ENCODE measurements at places on chromosomes 5 and 9. TPM values are rescaled to one million over a fixed set of nuclear protein-coding genes. Genes with fewer than 3 reads are reported as not detected.

Gene CRHBP
- polyA plus RNA-seq = 0.45 TPM

Gene RNF208
- polyA plus RNA-seq = 4.2 TPM

- DNase-seq = no peak
Measured at GRCh38 chr5:58716713-58717112, 133.8 kb downstream of the RAB3C start.

- peak; percentile 74 for DNase-seq
Measured at GRCh38 chr9:35748858-35749514, at the start of the genes GBA2 and RGP1. Gene GBA2, minus strand, starts transcription at chr9:35749228. Its CDS starts 524 bp downstream, at chr9:35748704. Gene RGP1, plus strand, starts transcription at chr9:35749287. Its CDS starts 469 bp downstream, at chr9:35749756.

GRCh38 chr9:106082621-106083020 is 388.3 kb downstream of the TMEM38B start:
- no peak for DNase-seq

DNA sequence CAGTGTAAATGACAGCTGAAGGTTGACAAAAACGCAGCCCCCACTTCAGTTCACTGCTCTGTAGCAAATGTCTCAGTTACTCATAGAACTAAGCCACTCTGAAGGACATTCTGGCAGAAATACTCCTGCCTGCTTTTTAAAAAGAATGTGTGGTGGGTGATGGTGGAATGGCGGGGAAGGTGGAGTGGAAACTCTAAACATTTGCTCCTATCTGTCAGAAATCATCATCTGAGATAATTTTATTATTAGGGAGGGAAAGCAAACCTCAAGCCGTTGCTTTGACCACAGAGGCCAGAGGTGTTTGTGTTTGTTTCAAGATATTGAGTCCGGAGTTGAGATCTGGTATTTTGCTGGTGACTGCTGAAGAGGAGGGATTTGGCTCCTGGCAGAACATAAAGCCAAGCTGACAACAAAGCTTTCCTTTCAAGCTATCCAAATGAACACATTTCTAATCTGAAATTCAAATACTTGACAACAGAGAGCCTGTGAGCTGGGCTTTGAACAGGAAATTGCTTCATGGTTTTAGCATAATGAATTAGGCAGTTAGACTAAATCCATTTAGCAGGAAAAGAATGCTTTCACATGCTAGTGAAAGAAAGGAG is 362.7 kb downstream of the CSNK1G3 start:
- DNase-seq = no peak

DNA sequence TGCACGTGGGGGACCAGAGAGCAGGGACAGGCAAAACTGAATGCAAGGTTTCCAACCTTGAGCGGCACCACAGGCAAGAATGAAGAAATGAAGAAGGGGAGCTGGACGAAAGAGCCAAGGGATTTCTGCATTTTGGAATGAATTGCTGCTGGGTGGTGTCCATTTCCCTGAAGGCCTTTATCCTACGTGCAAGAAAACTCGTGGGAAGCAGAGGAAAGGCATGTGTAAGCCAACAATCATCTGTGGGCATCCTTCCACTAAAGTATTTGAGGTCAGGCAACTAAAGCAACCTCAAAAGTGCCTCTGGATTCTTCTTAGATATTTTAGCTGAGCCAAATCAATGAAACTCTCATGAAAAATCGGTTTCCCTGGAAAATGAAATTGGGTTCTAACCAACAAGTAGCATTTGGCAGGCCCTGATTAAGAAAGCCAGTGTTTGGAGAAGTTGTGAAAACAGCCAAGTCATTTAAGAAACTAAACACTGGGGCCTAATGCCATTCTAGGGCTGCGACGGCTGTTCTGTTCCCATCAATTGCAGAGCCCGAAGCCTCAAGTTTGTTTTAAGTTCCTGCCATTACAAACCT is 4.7 kb upstream of the TGFBI start:
- no peak for DNase-seq

- no peak for DNase-seq
Measured at GRCh38 chr9:135239769-135240141, 152.3 kb downstream of the OLFM1 start.

All from hindlimb muscle (tissue), 1 donor.